Activated CD4-positive, CD25-positive, alpha-beta regulatory T cell treated with anti-CD3 and anti-CD28 coated beads, Interleukin-2, amount 50 U/mL, for 24 hours (primary cell): ENCODE measurements at places on chromosomes 6 and 20.

- ATAC-seq: no peak
Observed at GRCh38 chr6:14966096-14966905, 279.6 kb upstream of the JARID2 start.

GRCh38 chr6:108782179-108783041, 65.8 kb upstream of the ARMC2 start:
- peak; percentile 94 for ATAC-seq

- ATAC-seq: no peak
Observed at GRCh38 chr6:51467231-51467952, 620.0 kb downstream of the PKHD1 start.

GRCh38 chr6:35557239-35557638, 44.5 kb upstream of the TULP1 start:
- no peak for ATAC-seq

DNA sequence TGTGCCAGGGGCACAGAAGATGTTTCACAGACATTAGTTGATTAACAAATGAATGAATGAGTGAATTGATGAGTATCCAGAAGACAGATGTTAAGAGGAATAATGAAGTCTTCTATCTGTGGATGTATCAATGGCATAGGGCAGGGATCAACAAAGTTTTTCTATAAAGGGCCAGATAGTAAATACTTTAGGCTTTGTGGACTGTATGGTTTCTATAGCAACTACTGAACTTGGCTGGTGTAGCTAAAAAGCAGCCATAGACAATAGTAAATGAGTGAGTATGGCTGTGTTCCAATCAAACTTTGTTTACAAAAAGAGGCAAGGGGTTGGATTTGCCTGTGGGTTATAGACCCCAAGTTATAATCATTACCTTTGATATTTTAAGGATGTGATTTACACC, 144.0 kb downstream of the PRL start:
- ATAC-seq: no peak

DNA sequence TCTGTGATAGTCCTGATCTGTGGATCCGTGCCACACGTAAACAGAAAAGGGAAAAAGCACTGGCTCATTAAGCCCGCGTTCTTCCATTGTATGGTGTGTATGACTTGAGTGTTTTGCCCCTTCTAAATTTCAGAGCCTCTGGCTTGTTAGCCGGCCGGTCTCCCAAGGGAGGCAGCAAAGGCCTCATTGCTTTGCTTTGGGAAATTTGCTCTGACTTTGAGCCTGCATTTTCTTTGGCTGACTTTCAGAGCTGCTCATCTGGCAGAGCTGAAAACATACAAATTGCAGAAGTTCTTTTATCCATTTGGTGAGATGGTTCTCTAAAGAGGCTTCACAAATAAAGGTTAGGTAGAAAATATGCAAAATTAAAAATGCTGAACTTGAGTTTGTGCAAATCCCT, 123.0 kb downstream of the UTRN start:
- no peak for ATAC-seq

GRCh38 chr6:35552285-35552917, 39.7 kb upstream of the TULP1 start:
- no peak for ATAC-seq

GRCh38 chr20:63226042-63226943, 9.4 kb upstream of the BIRC7 start:
- ATAC-seq: no peak

DNA sequence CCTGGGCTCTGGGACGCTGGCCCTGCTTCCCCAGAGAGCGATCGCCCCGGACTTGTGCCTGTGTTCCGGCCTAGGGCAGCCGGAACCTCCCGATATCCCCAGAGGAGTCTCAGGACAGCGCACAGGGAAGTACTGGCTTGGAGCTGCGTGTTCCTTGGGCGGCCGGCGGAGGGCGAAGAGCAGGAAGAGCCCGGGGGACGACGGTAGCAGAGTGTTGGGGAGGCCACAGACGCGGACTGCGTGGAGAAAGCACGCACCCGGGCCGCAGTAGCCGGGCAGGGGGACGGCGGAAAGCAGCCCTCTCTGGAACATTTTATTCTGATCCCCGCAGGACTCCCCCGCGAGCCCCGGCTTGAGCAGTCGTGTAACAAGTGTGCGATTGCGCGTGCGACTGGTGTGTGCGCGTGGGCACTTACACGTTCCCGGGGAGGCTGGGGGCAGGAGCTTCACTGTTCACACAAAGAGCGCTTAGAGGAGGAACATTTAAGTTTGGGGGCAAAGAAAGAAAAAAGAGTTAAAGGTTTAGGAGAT, 36.1 kb downstream of the NCR2 start:
- ATAC-seq: no peak

GRCh38 chr6:48184648-48185047, 73.7 kb upstream of the PTCHD4 start:
- no peak for ATAC-seq

GRCh38 chr6:68194846-68195478, 440.1 kb upstream of the ADGRB3 start:
- no peak for ATAC-seq

GRCh38 chr6:32317541-32317940, 54.2 kb downstream of the TSBP1 start:
- no peak for ATAC-seq
